Kidney glomerular epithelial cell (primary cell): ENCODE measurements at places on chromosomes 11 and 22.
A peak's percentile ranks its signal among the peaks of the same experiment; 100 is the strongest.

DNA sequence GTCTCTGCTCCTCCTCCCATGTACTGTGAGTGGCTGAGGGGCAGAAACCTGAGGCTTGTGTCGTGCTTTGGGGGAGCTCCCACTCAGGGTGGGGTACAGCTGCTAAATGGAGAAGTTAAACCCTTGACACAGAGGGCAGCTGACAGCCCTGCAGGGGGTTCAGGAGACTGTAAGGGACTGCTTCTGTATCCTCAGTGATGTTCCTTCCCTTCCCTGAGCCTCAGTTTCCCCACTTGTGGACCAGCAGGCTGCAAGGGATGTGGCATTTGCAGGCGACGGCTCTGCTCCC is 15.6 kb downstream of the SYNGR1 start:
- DNase-seq, result no peak

GRCh38 chr11:72924568-72925190 is 110.5 kb downstream of the ATG16L2 start:
- DNase-seq, result peak; percentile 3

DNA sequence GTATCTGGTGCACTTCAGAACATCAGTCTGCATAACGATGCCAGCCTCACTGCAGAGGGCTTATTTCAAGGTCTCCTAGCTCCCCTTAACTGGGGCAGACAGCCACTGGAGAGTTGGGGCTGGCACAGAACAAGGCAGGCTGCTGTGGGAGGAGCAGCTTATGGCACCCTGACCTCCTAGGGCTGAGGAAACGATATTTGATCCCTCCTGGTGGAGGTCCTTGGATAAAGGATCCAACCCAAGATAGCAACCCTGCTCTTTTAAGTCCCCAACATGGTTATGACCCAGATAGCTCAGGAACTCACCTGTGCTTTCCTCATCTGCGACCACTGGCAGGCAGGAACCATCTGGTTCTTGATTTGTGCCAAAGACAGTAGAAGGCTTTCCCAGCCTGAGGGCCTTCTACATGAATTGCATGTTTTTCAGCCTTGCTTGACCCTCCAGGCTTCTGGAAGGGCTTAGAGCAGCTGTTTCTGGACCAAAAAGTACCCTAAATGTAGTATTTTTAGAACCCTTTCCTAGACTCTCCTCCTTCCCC is 2.8 kb downstream of the TMEM109 start:
- no peak for DNase-seq

GRCh38 chr11:121038648-121039409 is 14.9 kb downstream of the TBCEL start:
- no peak for DNase-seq

- no peak for DNase-seq
Observed at GRCh38 chr11:57405271-57405860, 14.9 kb upstream of the PRG2 start.

- DNase-seq, result no peak
Observed at GRCh38 chr11:130327716-130328115, 13.0 kb upstream of the ZBTB44 start.

- DNase-seq, result no peak
Observed at GRCh38 chr11:126378763-126379162, 23.3 kb downstream of the ST3GAL4 start.

DNA sequence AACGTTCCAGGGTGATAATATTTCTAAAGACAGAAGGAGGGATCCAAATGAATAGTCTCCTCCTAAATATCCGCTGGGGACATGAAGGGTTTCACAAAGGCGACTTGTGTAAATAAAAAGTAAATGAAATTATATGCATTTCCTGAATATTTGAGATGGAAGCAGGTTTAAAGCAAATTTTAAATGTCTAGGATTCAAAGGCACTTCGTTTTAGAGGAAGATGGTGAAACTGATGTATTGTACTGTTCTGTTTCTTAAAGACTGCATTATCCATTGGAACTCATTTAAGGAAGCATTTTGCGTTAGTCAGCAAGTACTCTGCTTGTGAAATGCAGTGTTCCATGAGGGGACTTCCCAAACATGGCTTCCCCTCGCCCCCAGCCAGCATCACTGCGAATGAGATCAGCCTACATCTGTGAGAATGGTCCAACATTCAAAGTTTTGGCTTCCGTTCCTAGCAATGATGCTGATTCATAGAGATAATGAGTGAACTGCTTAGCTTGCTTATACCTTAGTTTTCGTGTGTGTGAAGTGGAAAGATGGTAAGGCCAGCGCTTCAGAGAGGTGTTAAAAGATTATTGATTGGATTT is 1.5 kb downstream of the RAB39A start:
- DNase-seq, result no peak

GRCh38 chr11:36377759-36378564 is 81.9 kb downstream of the PRR5L start:
- DNase-seq, result no peak

- no peak for DNase-seq
Observed at GRCh38 chr11:67006029-67006884, 16.7 kb upstream of the SYT12 start.

- no peak for DNase-seq
Observed at GRCh38 chr11:107439586-107440167, 17.9 kb downstream of the CWF19L2 start.

DNA sequence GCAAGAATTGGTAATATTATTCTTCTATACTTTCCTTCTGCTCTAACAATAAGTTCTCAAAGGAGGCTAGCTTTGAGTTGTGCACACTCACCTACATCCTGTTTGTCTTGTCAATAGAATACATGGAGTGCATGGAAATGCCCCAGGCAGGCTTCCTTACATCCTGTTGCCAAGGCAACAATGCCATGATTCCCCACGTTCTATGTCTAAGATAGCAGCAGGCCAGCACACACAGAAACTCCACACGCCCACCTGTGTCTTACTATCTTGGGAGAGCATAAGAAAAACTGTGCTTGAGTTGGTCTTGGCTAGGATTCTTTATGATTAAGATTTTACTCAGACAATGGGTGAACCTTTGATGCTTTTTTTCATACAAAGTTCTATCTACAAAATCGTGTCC is 379.2 kb downstream of the AASDHPPT start:
- no peak for DNase-seq

DNA sequence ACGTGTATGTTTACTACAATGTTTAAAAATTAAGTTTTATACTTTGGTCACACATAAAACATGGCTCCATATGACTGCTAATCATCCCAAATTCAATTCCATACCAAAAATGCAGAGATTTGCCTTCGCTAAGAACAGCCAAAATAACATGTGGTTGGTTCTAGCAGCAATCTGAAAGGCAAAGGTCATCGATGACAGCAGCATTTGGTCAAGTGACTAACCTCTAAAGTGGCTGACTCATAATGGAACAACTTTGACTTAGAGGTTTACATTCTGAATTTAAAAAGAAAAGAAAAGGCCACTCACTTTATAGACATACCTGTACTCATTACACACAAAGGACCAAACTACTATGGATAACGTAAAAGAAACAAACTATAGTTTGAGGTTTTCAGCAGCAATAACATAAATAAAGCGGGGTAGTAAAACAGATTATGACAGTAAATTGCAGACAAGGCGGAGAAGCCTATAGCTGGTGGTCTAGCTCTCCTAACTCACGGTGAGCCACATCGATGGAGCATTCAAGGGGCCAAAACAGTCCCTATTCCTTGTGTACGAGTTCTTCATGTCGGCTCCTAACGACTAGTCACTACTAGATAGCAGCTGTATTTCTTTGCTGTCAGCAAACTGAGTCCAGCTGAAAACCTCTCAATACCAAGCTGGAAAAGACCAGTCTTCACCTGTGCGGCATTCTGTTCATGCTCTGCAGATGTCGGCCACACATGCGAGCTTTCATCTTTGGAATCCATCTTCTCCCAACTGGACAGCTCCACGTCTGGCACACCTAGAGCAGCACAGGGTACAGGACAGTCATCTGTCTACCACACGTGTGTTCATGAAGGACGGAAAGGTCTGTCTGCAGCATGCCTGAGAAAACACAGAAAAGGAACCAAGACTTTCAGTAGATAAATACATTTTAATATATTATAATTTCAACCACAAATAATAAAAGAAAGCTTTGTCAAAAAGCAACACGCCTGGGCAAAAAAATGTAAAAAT is 42.1 kb downstream of the PRDM10 start:
- DNase-seq, result peak; percentile 58

GRCh38 chr11:126124231-126124661 is 61.6 kb upstream of the CDON start:
- no peak for DNase-seq

GRCh38 chr11:2156416-2157182 is 4.4 kb downstream of the INS start:
- peak; percentile 26 for DNase-seq

DNA sequence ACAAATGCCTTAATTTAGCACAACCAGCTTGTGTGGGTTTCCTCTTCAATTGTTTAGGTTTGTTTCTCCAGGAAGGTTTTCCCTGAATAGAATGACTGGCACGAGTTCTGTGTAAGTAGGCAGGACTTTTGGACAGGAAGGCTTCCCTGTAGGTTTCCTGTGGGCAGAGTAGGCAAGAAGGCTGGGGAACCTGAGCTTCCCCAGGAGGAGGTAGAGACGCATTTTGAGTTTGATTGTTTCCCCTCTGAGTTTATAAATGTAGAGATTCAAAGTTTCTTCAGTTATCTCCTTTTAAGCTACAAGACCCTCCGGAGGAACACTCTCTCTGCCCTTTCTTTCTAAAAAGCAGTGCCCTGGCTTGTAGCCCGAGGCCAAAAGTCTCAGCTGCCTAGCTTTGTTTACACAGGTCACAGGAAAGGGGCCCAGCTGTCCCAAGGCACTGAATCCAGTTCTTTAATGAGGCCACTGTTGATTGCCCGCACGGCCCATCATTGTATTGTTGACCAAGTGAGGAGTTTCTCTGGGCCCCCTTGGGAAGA is 66.6 kb upstream of the RDX start:
- peak; percentile 17 for DNase-seq

DNA sequence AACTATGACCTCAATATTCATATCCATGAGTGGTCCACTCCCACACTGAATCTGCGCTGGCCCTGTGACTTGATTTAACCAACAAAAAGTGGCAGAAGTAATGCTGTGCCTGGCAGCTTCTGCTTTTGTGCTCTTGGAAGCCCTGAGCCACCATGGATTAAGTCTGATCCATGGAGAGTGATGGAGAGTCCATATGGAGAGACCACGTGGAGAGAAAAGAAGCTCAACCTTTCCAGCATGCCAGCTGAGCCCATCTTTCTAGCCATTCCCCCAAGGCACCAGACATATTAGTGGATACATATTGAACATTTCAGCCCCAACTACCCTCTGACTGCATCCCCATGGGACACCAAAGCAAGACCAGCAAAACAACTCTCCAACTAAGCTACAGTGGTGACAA is 16.0 kb downstream of the LRRC55 start:
- no peak for DNase-seq

DNA sequence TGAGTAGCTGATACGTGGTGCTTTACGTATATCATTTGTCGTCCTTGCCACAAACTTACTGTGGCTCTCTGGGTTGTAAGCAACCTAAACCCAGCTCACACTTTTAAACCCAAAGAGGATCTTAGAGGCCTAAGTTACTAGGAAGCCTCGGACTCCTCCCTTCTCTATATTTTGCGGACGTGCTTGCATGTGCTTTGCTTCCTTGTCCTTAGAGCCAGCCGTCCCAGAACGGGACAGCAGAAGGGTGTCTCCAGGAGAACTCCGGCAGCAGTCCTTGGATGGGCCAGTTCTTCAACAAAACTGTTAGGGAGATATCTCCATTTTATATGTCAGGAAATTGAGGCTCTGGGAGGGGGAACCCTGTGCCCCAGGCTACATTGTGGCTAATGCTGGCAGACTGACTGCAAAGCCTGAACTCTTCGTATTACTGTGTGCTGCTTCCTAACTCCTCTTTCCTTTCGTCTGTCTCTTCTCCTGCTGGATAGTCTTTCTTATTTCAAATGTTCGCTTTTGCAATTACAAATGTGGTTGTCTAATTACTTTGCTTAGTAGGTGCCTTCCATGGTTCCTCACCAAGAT is 33.8 kb downstream of the TNRC6B start:
- DNase-seq, result no peak

DNA sequence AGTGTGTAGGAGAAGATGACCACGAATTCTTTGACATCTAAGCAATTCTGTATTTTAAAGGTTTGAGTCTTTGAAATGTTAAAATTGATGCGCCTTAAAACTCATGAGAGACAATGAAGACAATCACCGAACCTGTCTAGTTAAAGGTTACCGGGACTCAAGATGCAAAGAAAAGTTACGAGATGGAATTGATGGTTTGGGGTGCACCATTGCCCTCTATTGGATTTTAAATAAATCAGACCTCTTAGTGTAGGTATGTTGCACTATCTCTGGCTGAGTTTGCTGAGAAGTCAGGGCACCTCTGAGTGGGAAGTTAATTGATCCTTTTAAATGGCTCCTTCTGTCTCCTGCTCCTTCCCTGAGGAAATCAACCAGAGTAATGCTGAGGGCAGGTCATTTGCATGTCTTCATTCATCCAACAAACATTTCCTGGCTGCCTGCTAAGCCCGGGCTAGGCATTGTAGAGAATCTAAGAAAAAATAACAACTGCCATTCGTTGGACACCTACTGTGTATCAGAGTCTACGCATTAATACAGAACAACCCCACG is 19.4 kb upstream of the TMA7B start:
- DNase-seq, result no peak

DNA sequence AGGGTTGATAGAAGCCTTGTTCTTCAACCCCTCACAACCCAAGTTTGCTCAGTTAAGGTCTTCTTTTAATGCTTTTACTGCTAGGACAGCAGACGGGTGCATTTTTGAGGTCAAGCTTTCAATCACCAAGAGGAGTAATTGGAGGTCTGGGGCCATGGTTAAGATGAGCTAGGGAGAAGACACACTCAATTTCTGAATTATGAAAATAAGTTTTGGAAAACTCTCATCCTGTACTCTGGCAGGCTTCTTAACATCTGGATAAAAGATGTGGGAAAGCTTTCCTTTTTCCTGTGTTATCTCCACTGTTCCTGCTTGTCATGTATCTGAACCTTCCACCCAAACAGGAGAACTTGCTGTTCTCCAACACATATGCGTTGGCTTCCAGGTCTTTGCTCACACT is 9.7 kb downstream of the ABTB2 start:
- no peak for DNase-seq

DNA sequence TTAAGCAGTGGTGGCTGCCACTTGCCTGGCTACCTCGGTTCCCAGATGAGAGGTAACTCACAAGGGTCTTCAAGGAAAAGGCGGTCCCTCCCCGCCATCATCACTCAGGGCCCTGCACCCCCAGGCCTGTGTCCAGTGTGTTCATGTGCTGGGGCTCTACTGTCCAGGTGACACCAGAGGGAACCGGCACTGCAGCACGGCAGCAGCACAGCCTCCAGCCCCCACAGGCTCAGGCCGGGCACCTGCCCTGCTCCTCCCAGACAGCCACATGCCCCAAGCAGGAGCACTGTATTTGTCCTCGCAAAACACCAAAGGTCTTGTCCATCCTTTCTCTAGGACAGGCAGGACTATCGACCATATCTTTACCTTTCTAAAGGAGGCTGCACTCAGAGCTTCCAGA is 982.1 kb downstream of the NTM start:
- no peak for DNase-seq
